Stimulated activated CD8-positive, alpha-beta memory T cell treated with anti-CD3 and anti-CD28 coated beads, Interleukin-4, amount 100 ng/mL, for 4 hours (primary cell): ENCODE measurements at places on chromosomes 3 and 15.

DNA sequence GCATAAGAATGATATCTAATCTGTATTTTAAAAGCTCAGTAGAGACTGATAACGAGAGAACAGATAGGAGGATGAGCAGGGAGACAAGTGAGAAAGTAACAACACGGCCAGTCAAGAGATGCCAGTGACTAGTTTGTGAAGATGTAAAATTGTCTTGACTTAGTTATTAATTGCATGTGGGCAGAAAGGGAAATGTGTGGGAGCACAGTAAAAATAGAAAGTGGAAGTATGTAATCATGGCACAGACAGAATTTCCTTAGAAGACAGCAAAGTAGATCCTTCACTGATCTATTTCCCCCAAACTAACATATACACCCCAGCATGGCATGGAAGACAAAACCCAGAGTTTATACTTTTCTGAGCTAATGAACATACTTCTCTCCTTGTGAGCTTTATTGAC lies 344.5 kb downstream of the FGF12 start:
- no peak for DNase-seq

DNA sequence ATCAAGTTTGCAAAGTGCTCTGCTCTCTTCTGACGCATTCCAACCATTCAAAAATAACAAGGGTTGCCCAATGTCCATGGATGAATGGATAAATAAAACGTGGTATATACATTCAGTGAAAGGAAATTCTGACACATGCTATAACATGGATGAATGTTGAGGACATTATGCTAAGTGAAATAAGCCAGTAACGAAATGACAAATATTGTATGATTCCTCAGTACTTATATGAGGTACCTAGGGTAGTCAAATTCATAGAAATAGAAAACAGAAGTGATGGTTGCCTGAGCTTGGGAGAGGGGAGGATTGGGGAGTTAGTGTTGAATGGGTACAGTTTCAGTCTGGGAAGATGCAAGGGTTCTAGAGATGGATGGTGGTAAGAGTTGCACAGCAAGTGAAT lies 33.9 kb downstream of the SH3BP5 start:
- DNase-seq = no peak

GRCh38 chr15:71131601-71132362 lies 16.5 kb downstream of the THSD4 start:
- DNase-seq = no peak

DNA sequence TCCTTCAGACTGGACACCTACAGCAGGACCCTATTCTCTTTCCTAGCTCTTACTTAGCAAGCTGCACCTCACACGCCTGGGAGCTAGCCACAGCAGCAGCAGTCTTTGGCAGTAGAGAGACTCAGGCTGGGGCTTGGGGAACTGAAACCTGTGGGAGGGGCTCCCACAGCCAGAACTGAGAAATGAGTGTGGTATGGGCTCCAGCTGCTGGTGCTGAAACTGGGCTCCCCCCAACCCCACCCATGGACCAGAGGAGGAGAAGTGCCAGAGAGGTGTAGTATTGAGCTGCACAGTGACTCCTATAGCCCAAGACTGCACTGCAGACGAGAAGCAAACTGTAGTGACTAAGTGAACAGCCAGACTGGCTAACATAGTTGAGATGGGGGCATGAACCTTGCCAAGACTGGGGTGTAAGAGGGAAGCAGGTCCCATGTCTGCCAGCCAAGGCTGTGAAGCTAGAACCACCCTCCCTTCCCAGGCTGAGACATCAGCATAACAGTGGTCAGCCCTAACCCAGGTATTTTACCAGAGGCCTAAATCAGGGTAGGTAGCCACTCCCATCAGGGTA lies 62.5 kb downstream of the MYO5A start:
- no peak for DNase-seq

GRCh38 chr3:156148946-156149381 lies 28.6 kb downstream of the KCNAB1 start:
- no peak for DNase-seq

DNA sequence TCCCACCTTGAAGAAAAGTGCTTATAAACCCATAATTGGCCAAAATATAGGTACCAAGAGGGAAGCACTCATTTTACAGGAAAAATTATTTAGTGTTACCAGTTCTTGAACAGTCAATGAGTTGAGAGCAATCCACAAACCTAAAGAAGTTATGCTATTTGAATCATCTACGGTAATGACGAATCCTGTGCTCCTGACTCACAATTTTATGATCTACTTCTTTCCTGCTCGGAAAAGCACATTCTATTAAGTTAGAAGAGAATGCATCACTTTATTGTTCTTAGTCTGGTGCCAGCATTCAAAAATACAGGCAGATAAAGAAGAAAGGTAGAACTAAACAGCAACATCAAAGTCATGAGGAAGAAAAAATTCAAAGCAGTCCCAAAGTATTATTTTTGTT lies 33.2 kb downstream of the CHRM5 start:
- DNase-seq = no peak

DNA sequence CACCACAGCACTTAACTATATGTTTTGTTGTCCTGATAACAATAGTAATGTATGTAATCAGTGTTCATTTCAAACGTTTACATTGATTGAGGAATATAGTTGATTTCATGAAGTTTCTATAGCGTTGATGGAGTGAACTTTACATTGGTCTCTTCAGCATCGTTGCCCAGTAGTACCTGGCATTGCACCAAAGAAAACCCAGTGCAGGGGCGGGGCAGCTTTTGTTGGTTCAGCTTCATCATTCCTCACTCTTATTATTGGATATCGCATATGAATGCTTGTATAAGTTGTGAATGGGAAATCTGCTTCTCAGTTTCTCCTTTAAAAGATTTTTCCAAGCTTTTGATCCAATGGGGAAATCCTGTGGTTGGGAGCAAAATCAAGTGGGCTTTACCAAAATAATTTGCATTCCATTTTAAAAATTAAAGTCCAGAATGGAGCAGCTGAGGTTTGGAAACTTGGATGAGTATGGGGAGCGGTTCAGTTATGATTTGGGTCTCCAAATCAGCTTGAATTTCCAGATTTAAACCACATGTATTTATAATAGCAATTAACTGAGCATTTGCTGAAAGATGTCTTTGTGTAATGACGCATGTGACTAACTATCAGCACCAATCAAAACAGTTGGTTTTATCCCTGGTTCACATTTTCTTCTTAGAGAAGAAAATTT lies 213.7 kb downstream of the ALCAM start:
- no peak for DNase-seq

- no peak for DNase-seq
Observed at GRCh38 chr3:12725436-12725835, 33.6 kb downstream of the TMEM40 start.

DNA sequence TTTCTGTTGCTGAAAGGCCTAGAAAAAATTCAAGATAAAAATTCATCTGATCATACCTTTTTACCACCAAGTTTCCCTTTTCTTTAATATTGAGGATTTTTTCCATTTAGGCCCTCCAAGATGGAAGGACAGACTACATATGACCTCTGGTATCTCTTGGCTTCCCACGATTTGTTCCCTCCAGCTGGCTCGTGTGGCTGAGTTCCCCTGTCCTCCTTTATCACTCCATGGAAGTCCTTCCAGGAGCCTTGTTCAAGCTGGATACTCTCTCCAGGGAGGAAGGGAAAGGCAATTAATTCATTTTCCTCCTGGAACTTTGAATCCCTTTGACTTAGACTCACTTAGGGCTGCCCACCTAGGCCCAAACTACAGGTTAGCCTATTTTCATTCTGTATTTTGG lies 110.6 kb downstream of the CFAP44 start:
- DNase-seq = no peak

- DNase-seq = no peak
Observed at GRCh38 chr3:187522293-187522692, 147.9 kb downstream of the SST start.

DNA sequence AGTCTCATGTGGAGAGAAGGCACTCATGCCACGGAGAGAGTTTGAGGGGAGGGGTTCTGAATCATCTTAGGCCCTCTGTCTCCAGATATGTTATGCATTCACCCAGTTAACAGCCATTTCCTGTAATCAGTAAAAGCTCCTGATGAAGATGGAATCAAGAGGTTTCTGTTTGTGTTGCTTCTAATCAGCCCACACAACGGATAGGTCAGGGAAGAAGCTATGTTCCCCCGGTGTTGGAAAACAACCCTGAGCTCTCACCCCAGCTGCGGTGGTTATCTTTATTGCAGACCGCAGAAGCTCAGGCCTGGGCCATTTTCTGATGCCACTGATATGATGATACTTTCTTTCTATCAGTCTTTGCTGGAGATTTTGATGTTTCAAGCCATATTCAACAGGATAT lies 338.5 kb upstream of the ONECUT1 start:
- no peak for DNase-seq

DNA sequence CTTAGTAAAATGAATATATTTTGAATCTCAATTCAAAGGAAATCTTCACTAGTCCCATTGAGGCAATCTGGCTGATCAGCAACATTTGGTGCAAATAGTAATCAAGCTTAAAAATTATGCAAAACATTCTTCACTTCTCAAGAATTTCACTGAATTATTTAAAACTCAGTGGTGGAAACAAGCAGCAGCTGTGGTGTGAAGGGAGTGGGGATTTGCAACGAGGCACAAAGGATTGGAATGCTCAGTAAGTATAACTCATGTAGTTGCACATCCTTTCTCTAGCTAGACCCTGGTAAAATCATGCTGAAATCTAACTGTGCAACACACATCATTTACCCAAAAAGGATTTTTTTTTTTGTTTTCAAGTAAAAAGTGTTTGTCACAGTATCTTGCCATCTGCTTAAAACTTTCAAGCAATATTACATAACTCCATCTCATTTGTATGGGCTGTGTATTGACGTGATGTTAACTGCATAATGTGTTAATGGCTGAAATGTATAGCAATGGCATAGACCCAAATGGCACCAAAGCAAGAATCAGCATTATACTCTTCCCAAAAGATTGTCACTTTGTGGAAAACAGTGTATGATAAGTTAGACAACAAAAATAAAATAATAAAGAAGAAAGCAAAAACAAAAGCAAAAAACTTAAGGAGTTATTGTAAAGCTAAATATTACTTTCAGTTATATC lies 816.6 kb downstream of the EPHA3 start:
- no peak for DNase-seq

- DNase-seq = no peak
Observed at GRCh38 chr15:90982135-90982534, 12.2 kb downstream of the PRC1 start.

DNA sequence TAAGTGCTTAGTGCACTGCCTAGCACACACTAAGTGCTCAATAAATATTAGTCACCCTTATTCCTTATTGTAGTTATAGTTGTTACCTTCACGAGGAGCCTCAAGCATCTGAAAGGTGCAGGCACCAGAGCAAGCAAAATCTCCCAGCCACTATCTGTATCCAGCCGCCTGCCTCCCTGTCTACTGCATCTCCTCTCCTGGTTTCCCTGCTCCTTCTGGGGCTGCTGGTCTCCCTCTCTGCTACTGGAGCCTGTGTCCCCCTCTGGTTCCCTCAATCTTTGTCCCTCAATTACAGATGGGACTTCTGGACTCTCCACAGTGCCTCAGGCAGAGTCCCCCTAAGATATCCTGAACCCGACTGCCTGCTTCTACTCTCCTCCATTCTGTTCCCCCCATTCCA lies 18.8 kb downstream of the MYL3 start:
- no peak for DNase-seq

DNA sequence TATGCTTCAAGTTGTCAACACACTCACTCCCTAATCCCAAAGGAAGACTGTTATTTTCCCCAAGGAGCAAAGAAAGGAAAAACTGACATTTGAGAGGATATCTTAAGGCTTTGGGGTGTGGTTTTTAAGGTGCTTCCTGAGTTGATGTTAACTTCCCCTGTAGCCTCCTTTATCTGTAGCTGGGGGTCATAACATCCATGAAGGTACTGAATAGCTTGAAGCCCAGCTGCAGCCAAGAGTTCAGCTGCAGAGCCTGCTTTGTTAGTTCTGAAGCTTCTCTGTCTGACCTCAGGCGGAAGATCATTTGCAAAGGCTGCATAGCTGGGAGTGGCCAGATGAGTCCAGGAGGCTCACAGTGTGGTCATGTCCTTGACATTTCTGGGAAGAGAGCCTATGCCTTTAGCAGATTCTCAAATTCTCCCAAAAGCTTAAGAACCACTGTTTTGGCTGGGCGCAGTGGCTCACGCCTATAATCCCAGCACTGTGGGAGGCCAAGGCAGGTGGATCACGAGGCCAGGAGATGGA lies 165.4 kb downstream of the SV2B start:
- no peak for DNase-seq

DNA sequence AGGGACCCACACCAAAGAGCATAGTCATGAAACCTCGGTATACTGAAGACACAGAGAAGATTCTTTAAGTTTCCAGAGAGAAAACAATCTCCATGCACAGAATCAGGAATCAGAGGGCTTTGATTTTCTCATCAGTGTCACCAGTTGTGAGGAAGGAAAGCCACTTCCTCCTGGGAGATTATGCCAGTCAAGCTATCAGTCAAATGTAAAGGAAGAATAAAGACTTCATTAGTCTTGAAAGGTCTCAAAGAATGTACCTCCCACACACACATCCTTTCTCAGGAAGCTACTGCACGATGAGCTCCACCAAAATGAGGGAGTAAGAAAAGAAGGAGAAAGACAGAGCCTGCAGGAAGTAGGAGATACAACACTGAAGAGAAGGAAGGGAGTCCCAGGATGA lies 486.3 kb downstream of the SHQ1 start:
- no peak for DNase-seq

- DNase-seq = no peak
Observed at GRCh38 chr15:70249616-70250015, 151.9 kb upstream of the TLE3 start.

DNA sequence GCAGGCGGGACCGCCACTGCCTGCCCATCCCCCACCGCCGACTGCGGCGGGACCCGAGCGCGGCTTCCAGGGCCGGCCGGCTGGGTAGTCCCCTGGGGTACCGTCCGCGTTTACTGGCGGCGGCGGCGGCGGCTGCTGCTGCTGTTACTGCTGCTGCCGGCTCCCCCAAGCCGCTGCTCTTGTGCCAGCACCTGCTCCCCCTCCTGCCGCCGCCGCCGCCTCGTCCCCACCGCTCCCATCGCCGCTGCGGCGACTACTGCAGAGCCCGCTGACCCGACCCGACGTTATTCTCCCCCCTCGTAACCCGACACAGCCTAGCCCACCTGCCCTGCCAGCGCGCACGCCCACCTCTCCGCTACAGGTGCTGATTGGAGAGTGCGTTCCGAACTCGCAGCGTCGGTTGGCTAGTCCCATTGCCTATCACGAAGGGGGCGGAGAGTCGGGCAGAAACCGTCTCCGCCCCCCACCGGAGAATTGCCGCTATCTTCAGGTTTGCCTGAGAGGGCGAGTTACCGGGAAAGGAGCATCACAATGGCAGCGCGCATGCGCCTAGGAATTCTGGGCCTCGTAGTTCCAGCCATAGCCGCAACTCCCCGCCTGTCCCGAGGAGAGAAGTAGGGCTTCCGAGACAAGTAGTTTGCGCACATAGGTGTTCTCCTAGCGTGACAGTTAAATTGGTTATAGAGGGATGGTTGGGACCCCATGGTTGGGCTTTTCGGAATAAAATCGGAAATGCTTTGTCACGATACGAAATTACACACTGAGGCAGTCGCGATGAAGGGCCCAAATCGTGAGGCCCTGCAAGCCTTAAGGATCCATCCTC lies at the start of gene TTBK2:
Gene TTBK2 (minus strand): TSS at position 260 of the 823 bp plus-strand sequence. CDS start 42,161 bp downstream, outside the sequence.
- DNase-seq = peak; percentile 91
